ENCODE measurements at places on chromosomes 2 and 18.
A peak's percentile ranks its signal among the peaks of the same experiment; 100 is the strongest.

GRCh38 chr2:29440921-29441623 lies 325.9 kb downstream of the CLIP4 start:
- DNase-seq: no peak

DNA sequence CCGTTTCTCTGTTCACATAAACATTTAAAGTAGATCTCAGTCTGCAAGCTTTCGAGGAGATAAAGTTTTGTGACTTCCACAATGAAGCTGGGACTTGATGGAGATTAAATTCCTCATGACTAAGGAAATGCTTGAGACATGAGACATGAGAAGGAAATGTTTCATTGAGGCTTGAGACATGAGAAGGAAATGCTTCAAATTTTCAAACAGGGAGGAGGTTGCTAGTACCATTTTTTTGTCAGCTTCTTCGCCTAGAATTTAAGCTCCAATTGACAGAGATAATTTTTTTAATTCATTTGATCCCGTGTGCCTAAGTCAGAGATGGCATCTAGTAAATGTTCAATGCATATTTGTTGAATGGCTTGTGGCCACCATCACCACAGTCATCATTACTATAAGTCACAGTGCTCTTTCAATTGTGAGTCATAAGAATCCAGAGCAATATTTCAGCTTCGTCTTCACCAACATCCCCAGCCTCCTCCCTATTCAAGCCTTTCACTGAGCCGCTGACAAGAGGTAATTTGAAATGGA lies 543 bp upstream of the MARCHF4 start:
- peak; percentile 83 for DNase-seq

DNA sequence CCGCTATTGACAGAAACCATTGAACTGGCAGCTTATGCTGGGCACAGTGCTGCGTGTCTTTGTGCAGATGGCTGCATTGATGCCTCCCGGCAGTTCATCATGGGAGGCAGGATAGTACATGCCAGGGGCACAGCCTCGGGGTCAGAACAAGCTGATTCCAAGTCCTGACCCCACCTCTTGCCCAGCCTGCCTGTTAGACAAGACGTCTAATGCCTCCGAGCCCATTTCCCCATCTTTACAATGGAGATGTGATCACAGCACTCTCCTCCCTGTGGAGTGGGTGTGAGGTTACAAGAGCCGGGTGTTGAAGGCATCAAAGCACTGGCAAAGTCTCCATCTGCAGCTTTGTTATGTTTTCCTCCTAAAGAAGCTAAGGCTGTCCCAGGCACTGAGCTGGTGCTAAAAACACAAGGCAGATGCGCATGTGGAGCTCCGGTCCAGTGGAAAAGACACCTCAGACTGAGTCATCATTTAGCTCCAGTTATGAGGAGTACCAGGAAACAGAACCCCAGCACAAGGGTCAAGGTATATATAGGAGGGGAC lies 125.7 kb upstream of the EPAS1 start:
- DNase-seq: peak; percentile 92

- DNase-seq: no peak
Measured at GRCh38 chr2:200378652-200379290, 72.3 kb downstream of the SPATS2L start.

DNA sequence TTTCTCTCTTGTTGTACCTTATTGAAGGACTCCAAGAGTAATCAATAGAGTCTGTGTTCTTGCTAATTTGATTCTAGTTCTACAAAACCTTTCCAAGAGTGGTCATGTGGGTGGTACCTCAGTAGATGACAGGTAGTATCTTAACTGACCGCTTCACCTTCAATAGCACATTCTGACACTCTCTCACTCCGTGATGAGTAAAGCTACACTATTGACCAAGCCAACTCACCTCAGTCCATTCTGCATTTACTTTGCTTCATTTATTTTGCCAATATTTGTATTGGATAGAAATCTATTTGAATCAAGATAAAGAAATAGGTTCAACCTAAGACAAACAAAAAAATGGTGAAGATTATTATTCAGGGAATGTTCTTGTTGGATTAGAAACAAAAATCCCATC lies 1869.6 kb upstream of the CELF4 start:
- no peak for DNase-seq

DNA sequence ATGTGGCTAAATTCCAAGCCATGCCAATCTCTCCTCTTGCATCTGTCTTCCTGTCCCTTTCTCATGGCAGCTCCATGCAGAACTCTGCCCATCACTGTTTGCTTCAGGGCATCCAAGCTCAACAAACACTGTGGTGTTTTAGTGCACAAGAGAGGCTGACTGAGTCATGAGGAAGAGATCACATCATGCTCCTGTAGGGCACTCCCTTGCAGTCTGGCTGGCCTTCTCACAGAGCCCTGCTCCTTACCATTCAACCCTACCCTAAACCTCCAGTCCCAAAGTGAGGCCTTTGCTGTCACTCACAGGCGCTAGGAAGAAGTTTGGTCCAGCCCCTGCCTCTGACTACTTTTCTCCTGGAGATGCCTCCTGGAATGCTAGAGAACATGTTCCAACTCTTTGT lies 194.0 kb downstream of the LRATD1 start:
- peak; percentile 81 for DNase-seq

- peak; percentile 78 for DNase-seq
Measured at GRCh38 chr18:36993068-36993467, 164.1 kb downstream of the KIAA1328 start.

DNA sequence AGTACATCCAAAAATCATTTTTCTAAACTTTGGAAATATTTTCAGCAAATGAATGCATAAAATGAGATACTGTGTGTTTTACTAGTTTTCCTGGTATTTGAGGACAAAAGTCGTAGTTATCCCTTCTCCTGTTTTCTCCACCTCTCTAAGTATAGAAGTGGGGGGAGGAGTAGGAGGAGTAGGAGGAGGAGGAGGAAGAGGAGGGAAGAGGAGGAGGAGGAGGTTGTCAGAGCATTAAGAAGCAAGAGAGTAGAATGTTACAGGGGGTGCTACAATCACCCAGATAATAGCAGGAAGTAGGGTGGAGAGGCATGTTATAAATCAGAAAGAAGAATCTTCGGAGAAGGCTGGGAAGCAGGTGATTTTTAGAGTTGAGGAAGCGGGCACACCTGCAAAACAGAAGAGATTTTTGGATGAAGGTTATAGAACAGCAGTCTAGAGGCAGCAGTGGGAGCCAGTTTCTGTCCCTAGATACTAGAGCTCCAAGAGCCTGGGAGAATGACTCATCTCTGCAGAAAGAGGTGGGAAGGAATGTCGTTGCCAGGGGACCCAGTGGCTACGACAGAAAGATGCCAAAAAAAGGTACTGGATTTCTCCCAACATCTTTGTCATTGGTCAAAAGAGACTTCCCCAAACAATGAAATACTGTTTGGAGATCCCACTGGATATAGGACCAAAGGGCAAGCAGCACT lies 44.2 kb upstream of the AQP4 start:
- DNase-seq: peak; percentile 17

DNA sequence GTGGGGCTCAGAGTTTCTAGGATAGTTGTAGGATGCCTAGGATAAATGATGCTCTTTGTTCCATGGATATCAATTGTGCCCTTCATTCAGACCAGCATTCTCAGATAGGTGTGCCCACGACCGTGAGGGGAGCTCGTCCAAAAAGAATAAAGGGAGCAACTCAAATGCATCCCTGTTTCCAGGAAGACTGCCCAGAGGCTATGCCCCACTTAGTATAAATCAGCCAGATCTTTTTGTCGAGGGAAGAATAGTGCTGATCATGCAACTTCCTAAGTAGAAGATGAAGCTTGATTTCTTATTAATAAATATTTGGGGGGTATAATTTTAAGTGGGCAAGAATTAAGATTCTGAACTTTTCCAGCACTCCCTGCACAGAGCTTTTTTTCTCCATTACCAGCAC lies 450.2 kb downstream of the ARHGAP15 start:
- DNase-seq: no peak

- no peak for DNase-seq
Measured at GRCh38 chr18:10474309-10474708, 19.9 kb downstream of the APCDD1 start.

DNA sequence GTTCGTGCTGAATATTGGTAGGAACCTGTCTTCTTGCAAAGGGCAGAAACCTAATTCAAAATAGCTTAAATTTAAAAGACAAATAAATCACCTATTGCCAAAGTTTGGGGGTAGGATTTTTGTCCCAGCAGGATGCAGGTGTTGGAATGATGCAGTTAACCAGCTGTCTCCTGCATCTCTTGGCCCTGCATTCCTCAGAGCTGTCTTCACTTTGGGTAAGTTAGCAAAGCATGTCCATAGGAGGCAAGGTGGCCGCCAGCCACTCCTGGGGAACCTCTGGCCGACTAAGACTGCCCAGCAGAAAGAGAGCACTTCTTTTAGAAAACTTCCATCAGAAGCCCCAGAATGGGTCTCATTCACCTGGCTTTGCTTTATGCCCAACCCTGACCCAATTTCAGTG lies 20.5 kb upstream of the NYAP2 start:
- DNase-seq: no peak

GRCh38 chr2:215611609-215612386 lies 175.9 kb upstream of the FN1 start:
- DNase-seq: no peak

- DNase-seq: no peak
Measured at GRCh38 chr2:98704499-98705332, 26.2 kb downstream of the MGAT4A start.

DNA sequence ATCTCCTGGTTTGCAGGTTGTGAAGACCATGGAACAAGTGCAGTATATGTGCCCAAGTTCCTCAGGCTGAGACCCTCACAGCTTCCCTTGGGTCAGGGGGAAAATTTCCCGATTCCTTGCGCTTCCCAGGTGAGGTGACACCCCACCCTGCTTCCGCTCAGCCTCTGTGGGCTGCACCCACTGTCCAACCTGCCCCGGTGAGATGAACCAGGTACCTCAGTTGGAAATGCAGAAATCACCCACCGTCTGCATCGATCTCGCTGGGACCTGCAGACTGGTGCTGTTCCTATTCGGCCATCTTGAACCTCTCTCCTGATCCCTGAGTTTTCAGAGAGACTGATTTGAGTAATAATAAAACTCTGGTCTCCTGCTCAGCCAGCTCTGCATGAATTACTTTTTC lies 30.6 kb downstream of the CHCHD5 start:
- DNase-seq: no peak

DNA sequence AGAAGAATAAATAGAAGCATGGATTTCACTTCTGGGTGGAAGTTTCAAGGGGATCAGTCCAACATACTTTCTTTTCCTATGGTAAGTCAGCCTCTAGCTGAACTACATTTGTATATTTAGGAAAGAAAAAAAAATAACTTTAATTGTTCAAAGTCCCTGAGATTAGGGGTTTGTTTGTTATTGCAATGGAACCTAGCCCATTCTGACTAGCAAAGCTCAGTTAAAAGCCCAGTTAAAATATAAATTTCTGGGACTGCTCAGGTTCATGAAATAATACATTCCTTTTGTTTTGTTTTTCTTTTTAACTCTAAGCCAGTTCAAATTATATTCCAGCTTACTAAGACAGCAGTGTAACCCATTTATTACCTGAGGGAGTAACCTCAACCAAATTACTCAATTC lies 2069.6 kb upstream of the CELF4 start:
- DNase-seq: no peak

- DNase-seq: peak; percentile 13
Measured at GRCh38 chr2:165141601-165142354, 62.1 kb downstream of the SCN3A start.

DNA sequence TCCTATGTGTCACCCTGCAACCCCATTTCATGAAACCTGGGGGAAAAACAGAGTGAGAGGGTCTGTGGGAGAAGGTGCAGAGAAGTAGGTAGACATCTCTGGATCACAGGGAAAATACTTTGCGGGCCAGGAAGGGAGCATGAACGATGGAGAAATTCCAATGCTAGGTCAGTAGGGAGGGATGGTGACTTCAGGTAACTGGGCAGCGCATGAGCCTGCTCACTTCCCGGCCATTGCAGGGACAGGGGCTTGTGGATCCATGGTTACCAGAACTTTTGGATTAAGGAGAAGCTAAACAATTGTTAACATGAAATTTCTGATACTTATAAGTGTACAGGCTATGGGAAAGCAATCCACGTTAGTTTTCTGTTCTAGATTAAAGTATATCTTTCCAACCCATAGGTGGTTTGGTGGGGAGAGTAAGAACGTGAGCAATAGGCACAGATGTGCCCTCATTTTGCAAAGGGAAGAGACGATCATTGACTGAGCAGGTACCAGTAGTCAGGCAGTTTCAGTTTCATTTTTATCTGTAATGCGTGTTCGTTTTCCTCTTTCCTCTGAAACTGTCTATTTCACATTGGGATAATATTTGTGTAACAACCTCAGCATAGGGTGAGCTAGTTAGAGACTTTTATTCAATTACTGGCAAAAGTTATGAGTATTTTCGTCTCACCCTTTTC lies 65.0 kb downstream of the NYAP2 start:
- DNase-seq: peak; percentile 12

GRCh38 chr2:142531377-142531776 lies 346.1 kb upstream of the KYNU start:
- DNase-seq: no peak

GRCh38 chr18:44823782-44824181 lies 143.1 kb downstream of the SETBP1 start:
- DNase-seq: peak; percentile 93

GRCh38 chr18:24651434-24651833 lies 191.0 kb downstream of the HRH4 start:
- DNase-seq: no peak

- DNase-seq: no peak
Measured at GRCh38 chr2:225452677-225453076, 53.2 kb downstream of the NYAP2 start.

GRCh38 chr2:219076253-219076652 lies 15.5 kb upstream of the IHH start:
- no peak for DNase-seq
